ENCODE measurements at places on chromosomes 3 and 15.

GRCh38 chr3:173849489-173849888 is 451.9 kb downstream of the NLGN1 start:
- no peak for DNase-seq

GRCh38 chr3:26050776-26051175 is 260.9 kb downstream of the OXSM start:
- no peak for DNase-seq

- DNase-seq: no peak
Observed at GRCh38 chr3:71537211-71537611, 46.3 kb downstream of the FOXP1 start.

DNA sequence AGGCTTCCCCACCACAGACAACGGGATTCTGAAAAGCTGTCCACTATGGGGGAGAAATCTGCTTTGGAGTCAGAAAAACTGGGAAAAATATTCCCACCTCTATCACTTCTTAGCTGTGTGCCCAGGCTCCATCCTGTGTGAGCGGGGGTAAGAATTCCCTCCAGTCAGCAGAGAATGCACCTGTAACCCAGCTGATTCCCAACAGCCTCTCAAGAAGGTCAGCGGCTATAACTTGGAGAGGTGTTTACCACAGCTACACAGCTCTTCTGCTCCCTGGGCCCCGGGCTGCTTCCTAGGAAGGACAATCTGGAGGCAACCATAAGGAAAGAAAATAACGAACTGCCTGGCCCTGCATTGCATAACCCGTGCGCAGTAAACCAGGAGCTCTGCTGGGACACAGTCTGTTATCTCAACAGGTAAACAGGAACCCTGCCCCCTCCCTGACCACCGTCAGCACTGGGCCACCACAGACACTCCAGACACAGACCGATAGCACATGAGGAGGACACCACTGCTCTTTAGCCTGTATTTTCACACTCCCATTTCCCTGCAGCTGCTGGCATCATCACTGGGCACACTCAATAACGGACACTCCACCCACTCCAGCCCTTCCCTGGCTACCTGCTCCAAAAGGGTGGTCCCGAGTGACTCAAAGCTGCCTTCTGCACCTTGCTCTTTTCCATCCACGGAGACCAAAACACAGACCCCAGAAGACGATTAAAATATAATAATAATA is 2.1 kb downstream of the RAB43 start:
- no peak for DNase-seq

- no peak for DNase-seq
Observed at GRCh38 chr15:51198701-51199232, 104.1 kb upstream of the TNFAIP8L3 start.

- no peak for DNase-seq
Observed at GRCh38 chr15:47339800-47340570, 377.3 kb upstream of the SEMA6D start.

- no peak for DNase-seq
Observed at GRCh38 chr3:171979081-171979480, 60.3 kb upstream of the FNDC3B start.

- no peak for DNase-seq
Observed at GRCh38 chr3:119627461-119627860, 29.8 kb downstream of the PLA1A start.

- no peak for DNase-seq
Observed at GRCh38 chr15:89364341-89364740, 29.7 kb upstream of the POLG start.

DNA sequence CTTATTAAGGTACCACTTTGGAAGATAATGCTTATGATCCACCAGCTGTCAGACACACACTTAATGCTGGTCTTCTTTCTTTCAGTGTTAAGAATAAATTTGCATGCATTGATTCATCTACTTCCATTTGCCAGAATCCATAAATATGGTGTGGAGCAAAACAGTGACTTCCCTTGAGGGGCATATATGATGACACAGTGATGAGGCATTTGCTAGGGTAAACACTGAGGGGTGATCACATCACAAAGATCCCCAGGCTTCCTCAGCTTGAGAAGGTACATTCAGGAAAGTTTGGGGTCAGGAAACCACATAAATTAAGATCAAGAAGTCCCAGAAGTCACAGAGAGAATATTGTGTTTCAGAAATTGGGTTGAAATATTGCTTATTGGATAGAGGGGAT is 9.9 kb upstream of the ZBED2 start:
- no peak for DNase-seq

DNA sequence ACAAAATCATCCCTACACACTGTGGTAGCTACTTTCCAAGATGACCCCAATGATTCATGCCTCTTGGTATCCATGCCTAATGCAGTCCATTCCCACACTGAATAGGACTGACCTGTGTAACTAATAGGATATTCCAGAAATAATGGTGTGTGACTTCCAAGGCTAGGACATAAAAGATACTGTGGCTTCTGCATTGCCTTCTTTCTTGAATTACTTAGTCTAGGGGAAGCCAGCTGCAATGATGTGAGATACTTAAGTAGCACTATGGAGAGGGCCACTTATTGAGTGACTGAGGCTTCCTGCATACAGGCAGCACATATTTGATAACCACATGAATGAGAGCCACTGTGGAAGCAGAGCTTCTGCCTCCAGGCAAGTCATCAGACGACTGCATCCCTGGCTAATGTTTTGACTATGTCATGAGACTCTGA is 50.1 kb downstream of the NR1I2 start:
- no peak for DNase-seq

- no peak for DNase-seq
Observed at GRCh38 chr3:18189282-18190050, 235.7 kb downstream of the SATB1 start.
